ENCODE measurements at places on chromosomes 3 and 15.

- no peak for DNase-seq
Observed at GRCh38 chr3:109927726-109928125, 590.4 kb upstream of the DPPA4 start.

DNA sequence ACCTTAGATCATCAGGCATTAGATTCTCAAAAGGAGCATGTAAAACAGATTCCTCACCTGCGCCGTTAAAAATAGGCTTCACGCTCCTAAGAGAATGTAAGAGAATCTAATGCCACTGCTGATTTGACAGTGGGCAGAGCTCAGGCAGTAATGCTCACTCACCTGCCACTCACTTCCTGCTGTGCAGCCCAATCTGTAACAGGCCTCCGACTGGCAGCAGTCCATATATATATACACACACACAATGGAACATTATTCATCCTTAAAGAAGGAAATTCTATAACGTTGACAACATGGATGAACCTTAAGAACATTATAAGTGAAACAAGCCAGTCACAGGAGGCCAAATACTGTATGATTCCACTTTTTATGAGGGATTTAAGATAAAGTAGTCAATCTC lies 24.5 kb downstream of the ZNF148 start:
- no peak for DNase-seq

DNA sequence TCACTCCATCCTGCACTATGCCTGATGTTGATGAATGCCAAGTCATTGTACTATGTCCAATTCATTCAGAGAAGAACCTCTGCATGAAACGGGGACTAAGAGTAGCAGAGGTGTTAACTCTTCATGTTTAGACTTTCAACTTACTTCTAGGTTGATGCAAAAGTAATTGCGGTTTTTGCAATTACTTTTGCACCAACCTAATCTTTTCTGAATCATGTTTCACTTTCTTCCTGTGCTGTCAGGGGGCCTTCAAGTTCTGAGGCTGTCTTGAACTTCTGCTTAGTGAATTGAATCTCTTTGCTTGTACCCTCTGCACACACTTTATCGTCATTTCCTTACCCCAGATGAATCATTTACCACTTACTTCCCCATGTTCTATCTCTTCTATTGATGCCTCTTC lies 636.2 kb downstream of the NAALADL2 start:
- no peak for DNase-seq

DNA sequence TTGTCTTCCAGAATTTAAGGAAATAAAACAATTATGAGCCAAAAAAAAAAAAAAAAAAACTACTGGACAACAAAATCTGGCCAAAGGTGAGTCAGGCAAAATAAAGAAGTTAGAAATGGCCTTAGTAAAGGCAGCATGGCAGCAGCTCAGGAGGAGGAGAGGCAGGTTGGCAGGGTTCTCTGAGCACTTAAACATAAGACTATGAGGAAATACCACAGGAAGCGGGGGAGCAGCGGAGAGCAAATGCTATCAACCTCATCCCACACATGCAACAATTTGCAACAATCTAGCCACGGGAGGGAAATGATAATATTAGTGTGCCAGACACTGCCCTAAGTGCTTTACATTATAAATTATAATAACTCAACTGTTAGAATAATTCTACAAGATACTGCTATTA lies 247.3 kb upstream of the NSMCE3 start:
- DNase-seq: no peak

- DNase-seq: no peak
Observed at GRCh38 chr3:78690766-78691165, 1077.0 kb downstream of the ROBO1 start.

DNA sequence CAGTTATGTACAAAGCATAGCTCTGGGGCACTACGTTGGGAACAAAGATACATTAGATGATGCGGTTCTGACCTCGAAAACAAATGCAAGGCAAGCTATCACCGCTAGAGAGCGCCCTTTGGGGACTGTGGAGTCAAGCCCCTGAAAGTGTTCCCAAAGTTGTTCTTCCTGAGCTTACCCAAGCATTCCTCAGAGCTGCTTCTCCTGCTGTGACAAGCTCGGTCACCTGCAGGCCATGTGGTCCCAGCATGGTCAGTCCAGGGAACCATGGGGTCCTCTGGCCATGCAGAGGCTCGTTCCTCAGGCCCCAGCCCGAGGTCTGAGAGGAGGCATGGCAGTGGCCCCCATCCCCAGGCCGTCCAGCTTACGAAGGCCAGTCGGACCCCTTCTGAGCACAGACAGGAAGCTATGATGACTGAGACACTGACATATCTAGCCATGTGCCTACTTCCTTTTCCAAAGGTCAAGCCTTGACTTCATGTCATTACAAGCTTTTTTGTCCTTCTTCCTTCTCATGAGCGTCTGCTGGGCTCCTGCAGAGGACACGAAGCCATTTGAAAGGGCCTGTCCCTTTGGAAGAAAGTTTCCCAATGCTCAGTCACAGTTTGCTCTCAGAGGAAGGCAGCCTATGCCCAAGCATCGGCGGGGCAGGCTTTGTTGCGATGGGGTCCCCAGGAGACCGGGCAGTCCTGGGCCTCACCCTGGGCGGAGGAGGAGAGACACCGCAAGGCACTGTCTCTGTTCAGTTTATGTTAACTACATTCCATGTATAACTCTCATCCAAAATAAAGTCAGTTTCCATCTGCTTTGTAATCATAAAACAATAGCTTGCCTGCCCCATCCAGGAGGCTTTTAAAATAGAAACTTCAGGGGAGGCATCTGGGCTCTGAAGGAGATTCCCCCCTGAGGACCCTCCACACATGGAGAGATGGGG lies 79.3 kb downstream of the ATP10A start:
- DNase-seq: no peak

- DNase-seq: no peak
Observed at GRCh38 chr3:129399895-129400357, 28.5 kb downstream of the EFCAB12 start.

- DNase-seq: no peak
Observed at GRCh38 chr3:4334548-4334947, 31.4 kb downstream of the SETMAR start.

DNA sequence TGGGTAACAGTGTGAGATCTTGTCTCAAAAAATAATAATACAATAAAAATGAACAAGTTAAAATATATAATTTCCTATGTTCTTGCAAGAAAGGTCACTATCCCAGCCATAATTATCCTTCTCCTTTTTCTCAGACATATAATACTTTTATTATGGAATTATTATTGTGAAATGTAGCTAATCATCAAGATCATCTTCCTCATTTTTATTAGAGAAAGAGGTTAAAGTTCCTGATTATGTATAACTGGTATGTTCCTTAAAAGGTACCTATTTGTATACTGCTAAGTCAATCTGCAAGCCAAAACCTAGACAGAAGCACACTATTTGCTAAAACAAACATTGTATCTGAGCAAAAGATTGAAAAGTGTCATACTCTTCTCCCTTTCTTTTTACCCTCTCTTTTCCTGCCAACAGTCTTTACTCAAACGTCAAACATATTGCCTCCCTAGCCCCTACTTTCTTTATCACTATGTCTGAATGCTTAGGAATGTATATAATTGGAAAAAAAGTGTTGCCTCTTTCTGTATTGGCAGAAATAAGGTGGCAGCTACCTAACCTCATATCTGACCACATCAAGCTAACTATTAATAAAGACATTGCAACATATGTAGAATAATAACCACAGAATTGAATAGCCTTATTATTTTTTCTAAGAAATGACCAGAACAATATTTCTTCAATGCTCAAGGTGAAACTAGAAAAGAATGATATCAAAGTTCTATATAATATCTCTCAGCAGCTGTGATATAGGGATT lies 18.5 kb downstream of the SEC11A start:
- no peak for DNase-seq

DNA sequence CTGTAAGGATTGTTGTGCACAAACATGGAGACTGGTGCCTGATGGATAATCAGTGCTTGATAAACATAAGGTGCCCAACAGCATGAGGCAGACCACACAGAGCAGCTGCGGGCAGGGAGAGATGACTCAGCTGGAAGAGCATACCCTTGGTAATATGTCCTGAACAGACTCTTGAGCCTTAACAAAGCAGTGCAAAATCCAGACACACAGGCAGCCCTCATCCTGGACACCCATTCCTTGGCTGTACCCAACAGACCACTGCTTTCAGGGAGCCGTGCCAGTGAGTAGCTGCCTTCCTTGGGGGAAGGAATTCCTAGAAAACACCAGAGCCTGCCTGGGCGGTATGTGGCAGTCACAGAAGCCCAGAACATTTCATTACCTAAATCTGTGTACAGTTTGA lies 156.2 kb downstream of the CLSTN2 start:
- no peak for DNase-seq

- DNase-seq: no peak
Observed at GRCh38 chr15:48722764-48723661, 77.5 kb upstream of the FBN1 start.

DNA sequence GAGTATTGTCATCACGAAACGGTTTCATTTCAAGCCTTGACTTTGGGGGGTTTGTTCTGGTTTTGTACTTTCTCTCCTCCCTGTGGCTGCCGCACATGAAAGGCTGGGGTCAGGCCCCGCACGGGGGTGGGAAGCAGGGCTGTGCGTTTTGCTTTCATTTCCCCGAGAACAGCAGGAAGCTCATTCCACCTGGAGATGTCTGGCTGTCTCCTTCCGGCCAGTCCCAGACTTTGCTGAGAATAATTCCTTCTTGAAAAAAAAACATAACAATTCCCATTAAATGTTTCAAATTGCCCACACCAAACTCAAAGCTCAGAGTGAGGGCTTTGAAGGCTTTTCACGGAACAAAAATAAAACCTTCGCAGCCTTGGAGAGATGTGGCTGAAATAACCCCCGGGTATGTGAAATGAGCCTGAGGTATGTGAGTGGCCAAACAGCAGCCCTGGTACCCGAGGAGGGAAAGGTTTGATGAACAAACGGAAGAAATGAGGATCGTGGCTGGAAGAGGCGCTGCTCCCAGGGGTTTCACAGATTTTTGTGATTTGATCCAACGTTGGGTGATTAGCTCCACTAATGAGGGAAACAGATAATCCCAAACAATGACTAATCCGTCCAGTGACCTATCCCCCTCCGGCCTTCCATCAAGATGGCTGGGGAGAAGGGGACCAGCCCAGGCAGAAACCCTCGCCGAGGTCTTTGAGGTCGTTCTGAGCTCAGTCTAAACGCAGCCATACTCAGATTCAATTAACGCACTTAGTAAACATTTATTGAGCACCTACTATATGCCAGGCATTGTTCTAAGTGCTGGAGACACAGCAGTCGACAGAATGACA lies 126.9 kb upstream of the MEF2A start:
- DNase-seq: no peak

GRCh38 chr3:23964537-23965235 lies 19.6 kb downstream of the NR1D2 start:
- DNase-seq: no peak

- DNase-seq: no peak
Observed at GRCh38 chr3:66673293-66673692, 172.5 kb upstream of the LRIG1 start.

- DNase-seq: no peak
Observed at GRCh38 chr3:157405457-157405856, 31.2 kb upstream of the PTX3 start.

DNA sequence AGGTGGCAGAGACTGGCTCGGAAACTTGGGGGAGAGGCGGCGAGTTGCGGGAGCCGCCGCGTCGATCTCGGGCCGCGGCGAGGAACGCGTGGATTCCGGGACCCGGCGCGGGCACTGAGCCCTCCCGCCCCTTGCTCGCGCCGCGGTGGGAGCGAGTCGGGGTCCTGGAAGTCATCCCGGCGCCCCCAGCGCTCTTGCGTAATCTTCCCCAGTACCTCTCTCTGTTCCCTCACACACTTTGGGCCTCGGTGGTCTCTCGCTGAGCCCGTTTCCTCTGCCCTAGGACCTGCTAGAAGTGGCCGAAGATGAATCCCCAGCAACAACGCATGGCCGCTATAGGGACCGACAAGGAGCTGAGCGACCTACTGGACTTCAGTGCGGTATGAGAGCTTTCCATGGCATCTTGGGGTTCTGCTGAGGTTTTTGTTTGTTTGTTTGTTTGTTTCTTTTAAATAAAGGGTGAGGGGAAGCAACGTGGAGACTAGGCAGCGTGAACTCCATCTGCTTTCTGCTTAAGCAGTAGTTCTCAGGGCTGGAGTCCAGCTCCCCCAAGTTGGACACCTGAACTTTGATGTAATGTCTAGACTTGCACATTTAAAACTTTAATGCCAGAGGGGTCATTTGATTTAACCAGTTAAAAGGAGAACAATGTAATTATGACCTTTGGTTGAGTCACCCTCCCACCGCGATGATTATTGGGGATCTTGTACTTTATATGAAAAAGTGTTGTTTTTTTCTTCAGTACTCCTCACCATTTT lies 1.3 kb downstream of the TCF12 start:
- no peak for DNase-seq

DNA sequence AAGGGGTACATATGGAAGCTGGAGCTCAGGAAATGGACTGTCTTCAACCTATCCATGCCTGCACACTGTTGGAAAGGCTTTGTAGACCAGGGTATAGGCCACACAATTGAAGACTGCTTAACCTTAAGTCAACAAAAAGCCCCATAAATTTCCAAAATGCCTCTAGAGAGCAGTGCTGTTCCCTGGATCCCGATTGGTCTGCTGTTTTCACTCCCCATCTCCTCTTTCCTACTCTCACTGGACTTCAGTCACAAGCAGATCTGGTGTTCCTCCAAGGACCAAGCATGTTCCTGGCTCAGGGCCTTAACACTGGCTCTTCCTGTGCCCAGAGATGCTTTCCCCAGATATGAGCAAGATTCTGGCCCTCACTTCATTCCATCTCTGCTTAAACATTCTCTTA lies 22.8 kb upstream of the LRRC34 start:
- no peak for DNase-seq

- DNase-seq: no peak
Observed at GRCh38 chr3:18334837-18335601, 90.1 kb downstream of the SATB1 start.

Measured in stimulated activated CD8-positive, alpha-beta memory T cell treated with anti-CD3 and anti-CD28 coated beads, Interleukin-4, amount 100 ng/mL, for 4 hours (primary cell).